ENCODE measurements at places on chromosomes 7 and 10. TPM values are rescaled to one million over a fixed set of nuclear protein-coding genes. Genes with fewer than 3 reads are reported as not detected.

DNA sequence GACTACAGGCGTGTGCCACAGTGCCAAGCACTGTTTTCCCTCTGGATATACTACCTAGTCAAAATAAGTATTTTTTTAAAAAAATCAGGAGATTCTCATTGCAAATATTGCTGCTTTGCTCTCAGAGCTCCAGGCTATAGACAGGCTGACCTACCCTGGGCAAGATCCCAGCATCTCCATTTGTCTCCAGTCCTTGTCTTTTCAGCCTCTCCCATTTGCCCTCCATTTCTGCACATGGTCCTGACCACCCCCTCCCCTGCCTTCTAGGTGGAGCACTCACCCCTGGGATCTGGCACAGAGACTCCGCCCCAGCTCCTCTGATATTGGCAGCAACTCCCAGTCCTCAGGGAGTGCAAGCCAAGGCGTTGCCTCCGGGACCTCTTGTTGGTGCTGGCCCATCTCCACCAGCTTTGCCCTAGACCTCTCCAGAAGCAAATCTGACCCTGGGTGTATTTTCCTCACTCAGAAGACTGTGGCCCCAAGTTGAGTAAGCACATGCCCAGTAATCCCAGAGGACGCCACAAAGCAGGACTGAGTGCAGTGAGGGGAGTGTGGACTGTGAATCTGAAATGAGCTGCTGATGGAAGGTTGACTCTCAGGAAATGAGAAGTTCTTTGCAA lies 120.6 kb downstream of the MTPAP start:
- DNase-seq: no peak

DNA sequence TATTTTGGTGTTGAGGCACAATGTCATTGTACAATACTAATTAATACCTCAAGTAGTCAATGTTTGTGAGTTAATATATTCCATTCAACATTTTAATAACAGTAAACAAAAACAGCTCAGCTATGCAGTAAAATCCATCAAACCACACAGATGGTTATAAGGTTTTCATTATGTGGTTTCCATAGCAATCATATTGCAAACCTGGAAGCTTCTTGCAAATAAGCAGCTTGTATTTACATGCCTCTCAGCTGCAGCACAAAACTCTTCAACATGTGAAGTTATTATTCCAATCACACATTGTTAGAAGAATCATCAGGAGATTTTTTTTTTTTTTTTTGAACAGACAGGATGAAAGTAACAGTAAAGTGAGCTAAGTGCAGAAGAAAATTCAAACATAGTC lies 170.2 kb downstream of the SKAP2 start:
- DNase-seq: no peak

GRCh38 chr10:59711871-59712494 lies 2.3 kb upstream of the SLC16A9 start:
- no peak for DNase-seq

PRR15 gene
- not detected for total RNA-seq

GPR26 gene
- not detected for total RNA-seq

Measured in activated naive CD8-positive, alpha-beta T cell treated with anti-CD3 and anti-CD28 coated beads for 36 hours (primary cell).